Stimulated activated CD4-positive, alpha-beta T cell treated with anti-CD3 and anti-CD28 coated beads, Interleukin-1b, Interleukin-23, amount 100 ng/mL, for 1 hour (primary cell): ENCODE measurements at places on chromosomes 3 and 15.

- DNase-seq, result no peak
These were observed 1.0 kb upstream of the CD200R1L start for GRCh38 chr3:112847692-112848091.

GRCh38 chr3:61875976-61876671 is 314.8 kb downstream of the PTPRG start:
- DNase-seq, result no peak

DNA sequence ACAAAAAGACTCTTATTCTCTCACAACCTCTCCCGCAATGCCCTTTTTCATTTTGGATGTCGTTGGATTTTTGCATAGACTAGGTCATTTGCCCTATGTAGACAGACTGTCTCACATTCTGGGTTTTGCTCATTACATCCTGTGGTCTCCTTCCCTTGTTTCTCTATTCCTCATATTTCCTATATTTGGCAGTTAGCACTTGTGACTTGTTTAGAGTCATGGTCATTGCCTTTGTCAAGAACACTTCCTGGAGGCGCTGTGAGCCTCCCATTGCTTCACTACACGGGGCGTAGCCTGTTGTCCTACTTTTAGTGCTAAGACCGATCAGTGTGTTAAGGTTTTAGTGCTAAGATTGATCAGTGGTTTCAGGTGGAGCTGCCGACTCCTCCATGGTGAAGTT is 16.1 kb upstream of the TATDN2 start:
- no peak for DNase-seq

- peak; percentile 4 for DNase-seq
These were observed 534 bp downstream of the FRMD5 start for GRCh38 chr15:44194323-44195150.

DNA sequence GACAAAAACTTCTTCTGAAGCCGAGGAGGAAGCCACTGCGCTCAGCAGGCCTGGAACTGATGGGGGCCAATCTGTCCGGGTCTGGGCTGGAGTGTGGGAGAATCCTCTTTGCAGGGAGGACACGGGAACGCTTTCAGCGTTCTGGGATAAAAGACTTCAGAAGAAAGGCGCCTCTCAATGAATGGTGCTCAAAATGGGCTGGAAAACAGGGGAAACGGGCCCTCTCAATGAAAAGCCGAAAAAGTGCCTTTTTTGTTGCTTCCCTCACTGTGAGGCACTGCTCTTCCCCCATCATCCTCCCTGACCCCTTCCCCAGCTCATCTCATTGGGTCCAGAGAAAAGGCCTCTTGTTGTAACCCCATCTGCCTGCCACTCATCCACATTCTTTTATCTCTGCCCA is 119.5 kb upstream of the LRIG1 start:
- DNase-seq, result no peak

DNA sequence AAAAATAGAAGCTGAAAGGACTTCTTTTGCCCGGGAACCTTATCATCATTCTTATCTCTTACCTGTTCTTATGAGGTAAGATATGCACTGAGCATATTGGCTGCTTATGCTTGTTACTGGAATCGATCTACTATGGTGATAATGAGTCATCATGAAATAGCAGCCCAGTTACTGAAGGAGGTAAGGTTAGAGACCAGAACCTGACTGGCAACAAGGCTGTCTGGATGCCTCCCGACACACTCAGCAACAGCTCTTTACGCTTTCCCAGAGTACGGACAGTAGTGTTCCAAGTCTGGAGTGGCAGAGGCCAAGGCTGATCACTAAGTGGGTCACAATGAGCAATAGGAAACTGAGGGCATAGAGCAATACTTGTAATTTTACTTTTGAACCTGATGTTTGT is 314.1 kb downstream of the NLGN1 start:
- no peak for DNase-seq

- no peak for DNase-seq
These were observed 41.1 kb downstream of the IFT57 start for GRCh38 chr3:108181172-108181571.

GRCh38 chr3:167733961-167734497 is 663 bp downstream of the PDCD10 start:
- DNase-seq, result no peak

DNA sequence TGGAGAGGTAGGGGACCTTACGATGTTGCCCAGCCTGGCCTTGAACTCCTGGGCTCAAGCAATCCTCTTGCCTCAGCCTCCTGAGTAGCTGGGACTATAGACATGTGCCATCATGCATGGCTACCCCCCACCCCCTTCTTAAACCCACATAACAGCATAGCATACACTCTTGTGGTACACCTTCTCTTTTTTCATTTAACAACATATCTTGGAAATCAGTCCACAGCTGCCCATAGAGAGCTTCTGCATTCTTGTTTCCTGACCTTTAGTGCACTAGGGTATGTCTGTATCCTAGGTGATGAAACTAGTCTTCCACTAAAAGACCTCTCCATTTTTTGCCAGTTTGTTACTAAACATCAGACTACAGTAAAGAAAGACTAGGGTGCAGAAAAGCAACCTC is 33.0 kb downstream of the SLC28A1 start:
- DNase-seq, result no peak

DNA sequence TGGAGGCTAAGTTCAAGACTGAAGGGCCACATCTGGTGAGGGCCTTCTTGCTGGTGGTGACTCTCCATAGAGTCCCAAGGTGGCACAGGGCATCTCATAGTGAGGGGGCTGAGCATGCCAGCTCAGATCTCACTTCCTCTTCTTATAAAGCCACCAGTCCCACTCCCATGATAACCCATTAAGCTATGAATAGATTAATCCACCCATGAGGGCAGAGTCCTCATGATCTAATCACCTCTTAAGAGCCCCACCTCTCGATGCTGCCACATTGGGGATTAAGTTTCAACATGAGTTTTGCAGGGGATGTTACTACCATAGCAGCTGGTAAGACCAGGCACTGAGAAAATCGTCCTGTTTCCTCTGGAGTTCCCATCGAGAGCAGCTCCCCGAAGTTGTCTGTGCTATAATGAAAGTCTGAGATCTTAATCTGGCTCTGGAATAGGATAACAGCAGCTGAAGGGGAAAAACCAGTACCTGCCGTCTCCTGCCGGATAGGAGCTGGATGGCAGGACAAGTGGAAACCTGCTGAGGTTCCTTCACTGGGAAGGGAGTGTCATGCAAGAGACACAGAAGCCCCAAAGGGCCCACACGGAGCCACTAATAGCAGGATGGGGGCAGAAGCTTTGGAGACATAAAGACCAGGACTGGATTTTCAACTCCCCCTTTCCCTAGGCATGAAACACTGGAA is 79.5 kb upstream of the EPHB3 start:
- no peak for DNase-seq

DNA sequence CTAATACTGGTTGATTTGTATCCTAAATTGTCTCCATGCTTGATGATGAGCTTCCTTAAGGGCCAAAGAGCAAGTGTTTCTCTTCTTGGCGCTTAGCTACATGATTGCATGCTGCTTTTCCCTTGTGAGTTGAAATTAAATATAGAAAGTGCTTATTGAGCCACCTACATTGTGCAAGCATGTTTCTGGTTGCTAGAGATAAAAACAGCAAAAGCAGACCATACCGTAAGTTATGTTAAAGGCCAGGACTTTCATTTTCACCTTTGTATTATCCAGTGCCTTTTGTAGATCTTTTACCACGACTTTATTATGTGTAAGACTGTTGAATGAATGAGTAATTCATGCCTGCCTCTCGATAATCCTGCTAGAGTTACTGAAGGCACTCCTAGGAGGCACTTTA is 41.9 kb upstream of the CCNB2 start:
- no peak for DNase-seq

- no peak for DNase-seq
These were observed 141.8 kb downstream of the XXYLT1 start for GRCh38 chr3:195129072-195129643.

- DNase-seq, result no peak
These were observed 14.2 kb upstream of the ULK3 start for GRCh38 chr15:74857082-74857655.

DNA sequence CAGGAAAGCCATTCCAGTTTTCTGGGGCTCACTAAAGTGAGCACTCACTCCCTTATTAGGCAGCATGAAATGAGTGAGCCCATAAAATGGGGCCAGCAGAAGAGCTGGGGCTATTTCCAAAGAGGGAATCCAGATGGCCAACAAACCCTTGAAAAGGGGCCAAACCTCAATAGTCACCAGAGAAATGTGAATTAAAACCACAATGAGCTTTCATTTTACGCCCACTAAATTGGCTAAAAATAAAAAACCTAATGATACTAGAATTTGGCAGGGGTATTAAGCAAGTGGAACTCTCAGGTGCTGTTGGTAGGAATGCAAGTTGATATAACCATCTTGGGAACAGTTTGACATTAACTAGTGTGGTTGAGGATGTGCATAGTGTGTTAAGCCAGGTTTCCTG is 42.1 kb upstream of the RAF1 start:
- no peak for DNase-seq

- DNase-seq, result no peak
These were observed 35.3 kb upstream of the PSMD6 start for GRCh38 chr3:64058566-64058965.

- DNase-seq, result no peak
These were observed 66.3 kb downstream of the NIPA2 start for GRCh38 chr15:22904736-22905135.

DNA sequence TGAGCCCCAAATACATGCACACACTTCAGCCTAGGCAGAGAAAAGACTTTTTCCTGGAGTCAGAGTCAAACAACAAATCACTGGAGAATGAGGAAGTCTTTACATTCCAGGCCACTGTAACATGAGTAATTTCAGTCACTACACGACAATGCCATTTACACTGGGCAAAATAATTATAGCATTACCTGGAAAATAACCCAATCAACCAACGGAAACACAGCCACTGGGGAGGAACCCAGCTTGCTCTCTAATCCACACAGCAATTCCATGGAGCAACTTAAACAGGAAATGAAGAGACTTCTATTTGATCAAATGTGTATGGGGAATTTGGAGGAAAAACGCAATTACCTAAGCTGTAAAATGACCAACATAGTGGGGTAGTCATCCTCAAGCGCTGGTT is 15.2 kb downstream of the FSTL1 start:
- no peak for DNase-seq

DNA sequence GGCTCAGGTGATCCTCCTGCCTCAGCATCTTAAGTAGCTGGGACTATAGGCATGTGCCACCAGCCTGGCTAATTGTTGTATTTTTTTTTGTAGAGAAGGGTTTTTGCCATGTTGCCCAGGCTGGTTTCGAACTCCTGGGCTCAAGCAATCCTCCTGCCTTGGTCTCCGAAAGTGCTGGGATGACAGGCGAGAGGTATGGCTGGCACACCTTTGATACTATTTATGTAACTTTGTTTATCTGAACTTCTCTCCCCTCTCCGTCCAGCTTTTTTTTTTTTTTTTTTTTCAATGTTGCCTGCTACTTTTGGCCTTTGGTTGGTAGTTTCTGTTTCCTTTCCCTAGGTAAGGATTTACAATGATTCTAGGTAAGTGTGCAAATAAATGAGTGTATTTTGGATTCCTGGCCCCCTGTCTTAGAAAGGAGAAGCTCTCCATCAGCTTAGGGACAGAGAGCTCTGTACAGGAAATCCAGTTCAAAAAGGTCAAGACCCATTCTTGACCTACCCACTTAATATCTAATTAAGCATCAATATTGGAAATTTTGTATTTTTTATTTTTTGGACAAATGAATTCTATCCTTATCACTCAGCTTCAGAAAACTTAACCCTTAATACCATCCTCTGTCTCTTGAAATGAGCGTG is 6.8 kb downstream of the ARL6IP5 start:
- no peak for DNase-seq

DNA sequence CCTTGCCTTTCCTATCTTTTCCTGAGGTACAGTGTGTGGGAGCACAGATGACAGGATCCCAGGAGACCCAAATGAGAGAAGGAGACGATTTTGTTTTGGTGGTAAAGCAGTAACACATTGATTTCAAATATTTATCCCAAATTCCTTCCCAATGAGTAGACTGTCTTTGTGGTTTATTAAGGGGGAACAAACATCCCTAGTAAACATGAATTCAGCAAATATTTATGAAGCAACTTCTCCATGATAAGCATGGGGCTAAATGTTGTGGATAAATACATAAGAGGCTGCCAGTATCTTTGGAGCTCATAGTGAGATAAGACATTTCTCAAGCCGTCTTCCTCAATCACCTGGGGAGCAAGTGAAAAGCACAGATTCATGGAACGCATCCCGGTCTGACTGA is 460.8 kb upstream of the CFAP20DC start:
- no peak for DNase-seq

- no peak for DNase-seq
These were observed 25.6 kb downstream of the ALPK3 start for GRCh38 chr15:84842781-84843180.

GRCh38 chr15:83364501-83364900 is 80.0 kb upstream of the BNC1 start:
- no peak for DNase-seq

GRCh38 chr3:127589600-127590281 is 792 bp downstream of the TPRA1 start:
- DNase-seq, result no peak

GRCh38 chr3:136617198-136617597 is 135.0 kb downstream of the STAG1 start:
- no peak for DNase-seq

DNA sequence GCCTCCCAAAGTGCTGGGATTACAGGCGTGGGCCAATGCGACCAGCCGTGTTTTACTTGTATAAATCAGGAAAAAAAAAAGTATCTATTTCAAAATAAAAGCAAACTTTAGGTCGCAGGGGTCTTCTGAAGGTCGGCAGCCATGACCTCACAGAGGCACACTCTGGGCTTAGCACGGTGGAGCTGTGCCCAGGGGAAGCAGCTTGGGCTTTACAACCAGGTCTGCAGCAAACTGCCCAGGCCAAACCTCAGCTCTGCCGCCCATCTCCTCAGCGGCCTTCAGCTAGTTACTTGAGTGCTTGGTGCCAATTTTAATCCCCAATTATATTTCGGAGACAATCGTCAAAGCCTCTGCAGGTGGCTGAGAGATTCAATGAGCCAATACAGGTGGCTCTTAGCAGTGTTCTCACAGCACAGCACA is 30.1 kb downstream of the ZDHHC19 start:
- DNase-seq, result no peak

- no peak for DNase-seq
These were observed 424.8 kb downstream of the LPP start for GRCh38 chr3:188578576-188579363.

DNA sequence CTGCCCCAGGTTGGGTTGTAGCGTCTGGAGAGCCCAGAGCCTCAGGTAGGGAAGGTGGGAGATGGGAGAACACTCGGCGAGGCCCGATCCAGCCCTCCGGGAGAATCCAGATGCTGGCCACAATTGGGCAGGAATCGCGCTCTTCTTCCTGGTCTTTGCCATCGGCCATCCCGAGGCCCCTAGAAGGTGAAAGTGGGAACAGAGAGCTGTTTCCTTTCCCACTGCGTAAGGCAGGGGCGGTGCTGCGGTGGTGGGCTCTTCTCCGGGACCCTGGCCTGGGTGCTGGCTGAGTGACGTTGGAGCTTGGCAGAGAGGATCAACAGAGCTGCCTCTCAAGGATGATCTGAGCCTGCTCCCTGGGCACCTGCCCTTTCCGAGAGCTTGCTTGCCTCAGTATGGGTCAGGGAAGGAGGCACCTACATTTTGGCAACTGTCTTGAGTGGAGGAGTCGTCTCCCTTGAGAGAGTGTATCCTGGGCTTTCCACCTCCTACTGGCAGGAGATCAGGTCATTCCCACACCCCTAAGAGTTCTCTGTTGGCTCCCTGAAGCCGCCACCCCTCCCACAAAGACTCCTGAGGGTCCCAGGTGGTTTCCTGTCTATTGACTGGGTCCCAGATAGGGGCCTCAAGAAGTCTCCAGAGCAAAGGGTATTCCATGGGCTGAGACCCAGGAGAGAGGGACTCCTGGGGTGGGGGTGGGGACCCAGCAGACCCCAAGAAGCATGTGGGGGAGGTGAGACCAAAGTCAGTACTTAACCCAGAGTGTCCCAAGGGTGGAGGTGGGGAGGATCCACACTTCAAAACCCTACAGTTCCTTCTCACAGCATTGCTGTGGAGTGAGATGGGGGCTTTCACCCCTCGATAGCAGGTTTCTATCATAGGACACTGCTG is 1.6 kb downstream of the C15orf39 start:
- DNase-seq, result no peak
